GDM1 (cell line): ENCODE measurements at places on chromosomes 16 and 17.

DNA sequence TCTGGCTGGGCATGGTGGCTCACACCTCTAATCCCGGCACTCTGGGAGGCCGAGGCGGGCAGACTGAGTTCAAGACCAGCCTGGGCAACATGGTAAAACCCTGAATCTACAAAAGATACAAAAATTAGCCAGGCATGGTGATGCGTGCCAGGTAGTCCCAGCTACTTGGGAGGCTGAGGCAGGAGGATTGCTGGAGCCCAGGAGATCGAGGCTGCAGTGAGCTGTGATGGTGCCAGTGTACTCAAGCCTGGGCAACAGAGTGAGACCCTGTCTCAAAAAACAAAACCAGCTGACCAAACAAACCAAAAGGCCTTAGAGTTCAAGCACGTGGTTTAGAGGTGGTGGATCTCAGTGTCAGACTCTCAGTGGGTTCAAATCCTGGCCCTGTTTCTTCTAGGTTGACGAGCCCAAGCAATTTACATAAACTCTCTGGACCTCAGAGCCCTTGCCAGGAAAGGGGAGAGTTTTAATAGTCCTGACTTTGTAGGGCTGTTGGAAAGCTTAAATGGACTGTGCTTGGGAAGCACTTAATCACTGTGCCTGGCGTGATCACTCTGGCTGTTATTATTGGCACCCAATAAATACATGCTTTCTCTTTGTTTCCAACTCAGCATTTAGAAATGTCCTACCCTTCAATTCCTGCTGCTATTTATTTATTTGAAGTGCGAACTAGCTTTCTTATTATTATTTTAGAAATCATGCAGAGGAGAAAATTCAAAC lies 44.7 kb downstream of the ABCC1 start:
- no peak for DNase-seq

DNA sequence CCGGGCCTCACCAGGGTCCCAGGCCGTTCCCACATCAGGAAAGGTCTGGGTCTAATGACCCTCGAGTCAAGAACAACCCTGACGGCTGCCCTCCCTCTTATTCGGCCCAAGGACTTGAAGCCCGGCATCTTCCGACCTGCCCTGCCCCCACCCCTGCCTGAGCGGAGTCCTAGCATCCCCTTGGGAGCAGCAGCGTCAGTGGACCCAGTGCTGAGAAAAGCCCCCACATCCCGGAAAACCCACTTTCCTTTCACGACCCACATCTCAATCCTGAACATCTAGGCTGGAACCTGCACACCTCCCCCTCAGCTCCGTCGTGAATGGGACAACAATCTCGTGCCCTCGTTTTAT lies 769 bp downstream of the TMEM88 start:
- no peak for DNase-seq

- DNase-seq, result no peak
Observed at GRCh38 chr16:9846362-9847099, 335.7 kb downstream of the GRIN2A start.

DNA sequence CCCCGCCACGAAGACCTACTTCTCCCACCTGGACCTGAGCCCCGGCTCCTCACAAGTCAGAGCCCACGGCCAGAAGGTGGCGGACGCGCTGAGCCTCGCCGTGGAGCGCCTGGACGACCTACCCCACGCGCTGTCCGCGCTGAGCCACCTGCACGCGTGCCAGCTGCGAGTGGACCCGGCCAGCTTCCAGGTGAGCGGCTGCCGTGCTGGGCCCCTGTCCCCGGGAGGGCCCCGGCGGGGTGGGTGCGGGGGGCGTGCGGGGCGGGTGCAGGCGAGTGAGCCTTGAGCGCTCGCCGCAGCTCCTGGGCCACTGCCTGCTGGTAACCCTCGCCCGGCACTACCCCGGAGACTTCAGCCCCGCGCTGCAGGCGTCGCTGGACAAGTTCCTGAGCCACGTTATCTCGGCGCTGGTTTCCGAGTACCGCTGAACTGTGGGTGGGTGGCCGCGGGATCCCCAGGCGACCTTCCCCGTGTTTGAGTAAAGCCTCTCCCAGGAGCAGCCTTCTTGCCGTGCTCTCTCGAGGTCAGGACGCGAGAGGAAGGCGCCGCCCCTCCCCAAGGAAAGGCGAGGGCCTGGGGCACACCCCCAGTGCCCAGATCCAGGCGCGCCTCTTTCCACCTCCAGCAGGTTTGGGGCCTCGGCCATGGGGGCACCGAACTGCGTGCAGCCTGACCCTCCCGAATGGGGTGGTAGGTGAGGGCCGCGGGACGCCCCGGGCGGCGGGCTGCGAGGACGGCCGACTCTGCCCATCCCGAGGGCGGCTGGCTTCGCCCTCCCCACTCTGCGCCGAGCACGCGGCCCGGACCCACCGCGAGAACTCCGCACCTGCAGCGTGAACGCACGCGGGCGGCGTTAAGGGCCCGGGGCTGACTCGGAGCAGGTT lies 664 bp downstream of the HBQ1 start:
- DNase-seq, result peak; percentile 54

- no peak for DNase-seq
Observed at GRCh38 chr17:60231234-60231633, 81.5 kb downstream of the CA4 start.

- no peak for DNase-seq
Observed at GRCh38 chr17:29653995-29654714, 31.4 kb upstream of the CORO6 start.

DNA sequence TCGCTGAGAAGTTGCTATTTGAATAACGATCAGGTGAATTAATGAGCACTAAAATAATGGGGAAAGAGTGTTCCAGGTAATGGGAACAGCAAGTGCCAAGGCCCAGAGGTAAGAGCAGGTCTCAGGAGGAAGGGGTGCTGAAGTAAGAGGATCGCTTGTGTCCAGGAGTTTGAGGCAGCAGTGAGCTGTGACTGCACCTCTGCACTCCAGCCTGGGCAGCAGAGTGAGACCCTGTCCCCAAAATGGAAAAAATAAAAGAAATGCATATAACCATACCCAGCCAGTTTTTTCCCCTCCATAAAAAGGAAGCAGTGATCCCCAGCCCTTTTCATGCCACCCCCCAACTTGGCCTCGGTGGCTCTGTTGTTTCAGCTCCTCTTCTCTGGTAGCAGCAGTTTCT lies 16.8 kb upstream of the HAS3 start:
- DNase-seq, result no peak

DNA sequence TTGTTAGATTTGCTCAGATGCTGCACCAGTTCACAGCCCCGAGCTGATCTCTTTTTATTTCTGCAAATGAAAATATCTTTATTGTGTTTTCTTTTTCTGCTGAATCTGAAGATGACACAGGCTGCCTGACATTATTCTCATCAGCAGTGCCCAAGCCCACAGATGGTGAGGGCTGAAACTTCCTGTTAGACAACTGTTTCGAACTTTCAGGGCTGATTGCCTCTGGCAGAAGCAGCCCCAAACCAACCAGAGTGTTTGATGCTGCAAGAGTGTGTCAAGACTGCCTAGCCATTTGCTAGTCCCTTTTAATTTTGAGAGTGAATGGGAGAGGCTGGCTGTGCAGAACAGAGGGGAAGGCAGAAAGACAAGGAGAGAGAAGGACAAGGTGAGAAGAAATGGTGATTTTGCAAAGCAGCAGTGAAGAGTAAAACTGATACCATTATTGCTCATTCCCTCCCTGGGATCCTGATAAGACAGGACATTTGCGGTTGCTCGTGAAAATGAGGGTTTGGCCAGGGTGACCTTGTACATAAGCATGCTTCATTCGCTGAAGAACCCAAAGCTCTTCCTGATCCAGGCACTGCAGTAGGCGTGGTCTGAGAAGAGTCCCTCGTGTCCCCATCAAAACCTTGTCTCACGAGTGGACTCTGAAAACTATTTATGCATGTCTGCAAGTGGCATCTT lies 77.2 kb downstream of the TMEM114 start:
- DNase-seq, result no peak

- DNase-seq, result no peak
Observed at GRCh38 chr17:53844491-53845107, 21.9 kb downstream of the KIF2B start.

DNA sequence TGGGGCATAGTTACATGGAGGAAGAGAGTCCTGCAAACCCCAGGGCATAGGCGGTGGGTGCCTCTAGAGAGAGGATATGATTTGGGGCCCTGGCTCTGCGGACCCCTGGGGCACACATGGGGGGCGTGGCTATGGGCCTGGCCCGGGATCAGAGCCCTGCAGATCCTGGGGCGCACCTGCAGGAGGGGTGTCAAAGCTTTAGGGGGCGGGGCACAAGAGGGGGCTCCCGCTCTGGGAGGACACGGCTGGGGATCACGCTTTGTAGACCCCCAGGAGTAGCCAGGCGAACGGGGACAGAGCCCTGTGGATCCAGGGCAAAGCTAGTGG lies 497 bp downstream of the BCL7C start:
- no peak for DNase-seq

- DNase-seq, result no peak
Observed at GRCh38 chr16:11465675-11466074, 120.4 kb downstream of the RMI2 start.

- no peak for DNase-seq
Observed at GRCh38 chr16:68246666-68247065, 1.5 kb downstream of the PLA2G15 start.

DNA sequence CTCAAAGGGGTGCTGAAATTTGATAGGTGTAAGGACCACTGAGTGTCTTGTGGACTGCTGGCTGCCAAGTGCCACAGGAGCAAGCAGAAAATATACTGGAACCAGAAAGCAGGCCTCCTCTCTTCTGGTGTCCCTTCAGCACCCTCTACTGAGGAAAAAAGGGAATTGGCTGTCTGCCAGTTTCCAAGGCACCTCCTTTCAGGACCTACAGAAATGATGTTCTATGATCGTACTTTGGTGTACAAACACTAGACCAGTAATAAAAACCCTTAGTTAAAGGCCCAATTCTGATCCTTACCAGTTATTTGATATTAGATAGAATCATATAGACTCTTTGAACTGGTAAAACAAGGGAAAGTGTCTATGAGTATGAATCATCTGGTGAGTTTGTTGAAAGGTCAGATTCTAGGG lies 35.8 kb upstream of the BCAS3 start:
- peak; percentile 45 for DNase-seq

- DNase-seq, result no peak
Observed at GRCh38 chr17:41567317-41567716, 4.5 kb downstream of the KRT9 start.

DNA sequence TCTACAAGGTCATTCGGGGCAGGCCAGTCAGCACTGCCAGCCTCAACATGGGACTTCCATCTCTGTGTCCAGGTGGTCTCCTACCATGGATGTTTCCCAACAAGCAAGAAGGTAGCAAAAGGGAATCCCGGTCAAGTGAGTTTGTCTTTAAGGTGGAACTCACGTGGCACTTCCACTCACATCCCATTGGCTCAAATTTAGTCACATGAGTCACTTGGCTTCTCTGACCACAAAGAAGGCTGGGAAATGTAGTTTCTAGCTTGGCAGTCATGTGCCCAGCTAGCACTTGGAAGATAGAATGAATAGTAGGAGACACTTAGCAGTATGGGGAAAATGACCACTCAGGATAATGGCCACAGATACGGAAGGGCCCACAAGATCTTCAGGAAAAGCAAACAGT lies 106.6 kb downstream of the AIPL1 start:
- no peak for DNase-seq

GRCh38 chr17:57603978-57604377 lies 141.1 kb downstream of the CCDC182 start:
- peak; percentile 68 for DNase-seq

GRCh38 chr16:11163761-11164261 lies 92.2 kb downstream of the SOCS1 start:
- DNase-seq, result no peak

GRCh38 chr16:84234321-84235241 lies 5.2 kb downstream of the KCNG4 start:
- no peak for DNase-seq

DNA sequence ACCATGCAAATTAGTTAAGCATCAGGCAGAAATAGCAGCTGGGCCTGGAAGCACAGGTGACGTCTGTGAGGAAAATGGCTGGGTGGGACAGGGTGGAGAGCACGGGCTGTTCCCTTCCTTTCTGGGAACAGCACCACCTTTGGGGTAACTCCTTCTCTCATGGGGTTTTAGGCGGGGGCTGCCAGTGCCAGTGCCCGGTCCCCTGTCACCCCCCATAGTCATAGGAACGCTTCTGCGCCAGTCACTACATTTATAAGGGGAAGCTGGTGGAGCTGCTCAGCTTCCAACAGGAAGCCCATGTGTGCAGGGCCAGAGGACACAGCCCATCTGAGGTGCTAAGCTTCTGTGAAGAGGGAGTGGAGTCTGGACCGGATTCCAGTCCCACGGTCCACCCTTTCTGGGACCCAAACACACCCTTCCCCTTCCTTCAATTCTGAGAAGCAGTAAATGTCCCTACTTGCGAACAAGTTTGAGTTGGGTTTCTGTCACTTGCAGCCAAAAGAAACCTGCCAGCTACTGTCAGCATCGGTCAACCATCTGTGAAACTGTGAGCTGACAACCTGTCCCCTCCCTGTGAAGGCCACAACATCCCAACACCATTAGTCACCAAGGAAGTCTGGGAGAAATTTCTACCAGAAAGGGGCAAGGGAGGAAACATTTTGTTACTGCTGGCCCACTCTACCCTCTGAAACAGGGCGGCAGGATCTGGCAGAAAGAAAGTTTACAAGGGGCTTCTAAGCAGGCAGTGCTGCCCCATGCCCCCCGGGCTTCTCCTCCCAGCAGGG lies 86.0 kb upstream of the AMZ2 start:
- no peak for DNase-seq

GRCh38 chr16:4578961-4579530 lies 22.9 kb downstream of the C16orf96 start:
- DNase-seq, result no peak

- DNase-seq, result no peak
Observed at GRCh38 chr16:12570046-12570618, 233.6 kb downstream of the CPPED1 start.

- no peak for DNase-seq
Observed at GRCh38 chr17:9817086-9817485, 4.8 kb downstream of the GSG1L2 start.

GRCh38 chr16:48003206-48003907 lies 152.4 kb downstream of the ABCC12 start:
- no peak for DNase-seq

- no peak for DNase-seq
Observed at GRCh38 chr16:67593288-67593687, 31.0 kb downstream of the CTCF start.

GRCh38 chr16:71407731-71408130 lies 34.1 kb downstream of the TLE7 start:
- DNase-seq, result no peak

- no peak for DNase-seq
Observed at GRCh38 chr17:73387746-73388577, 76.2 kb upstream of the CDC42EP4 start.

DNA sequence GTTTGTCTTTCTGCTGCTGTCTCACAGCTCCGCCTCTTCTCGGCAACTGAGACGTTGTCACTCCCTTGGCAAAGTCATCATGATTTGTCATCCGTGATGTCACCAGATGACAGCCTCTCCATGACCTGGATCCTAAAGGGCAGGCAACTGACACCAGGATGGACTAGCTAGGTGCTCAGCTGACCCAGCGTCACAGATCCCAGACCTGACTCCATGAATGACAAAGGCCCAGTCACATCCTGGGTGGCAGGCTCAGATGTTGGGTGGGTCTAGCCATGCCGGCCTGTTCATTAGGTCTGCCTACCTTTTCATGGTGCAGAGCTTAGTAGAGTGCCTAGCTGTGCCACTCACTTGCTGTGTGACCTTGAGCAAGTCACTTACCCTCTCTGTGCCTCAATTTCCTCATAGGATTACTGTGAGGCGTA lies 3.8 kb upstream of the TMEM238L start:
- DNase-seq, result no peak

GRCh38 chr17:6548578-6549330 lies 7.6 kb downstream of the PITPNM3 start:
- DNase-seq, result no peak

- DNase-seq, result no peak
Observed at GRCh38 chr16:8070506-8070905, 519.8 kb downstream of the TMEM114 start.
